Smooth muscle cell of the pulmonary artery (primary cell): ENCODE measurements at places on chromosomes 3 and 15. TPM values are rescaled to one million over a fixed set of nuclear protein-coding genes. Genes with fewer than 3 reads are reported as not detected.

FGF12 gene
- total RNA-seq, result 0.03 and 0.07 TPM in 2 replicates

NR1D2 gene
- 30.4 and 43.5 TPM in 2 replicates for total RNA-seq

FBN1 gene
- total RNA-seq, result 2,453 and 2,749 TPM in 2 replicates

XCR1 gene
- total RNA-seq, result not detected in 2 replicates

PIGBOS1 gene
- 4.9 and 5.3 TPM in 2 replicates for total RNA-seq

EFHB gene
- total RNA-seq, result 0.63 and 0.72 TPM in 2 replicates

CPEB1 gene
- 9.0 and 14.1 TPM in 2 replicates for total RNA-seq
